NCI-H2171 treated with DMSO at 0.1 percent for 48 hours (cell line): ENCODE measurements at places on chromosomes 2 and 18.

- DNase-seq = no peak
These were observed 175.8 kb upstream of the MSH6 start for GRCh38 chr2:47607005-47607679.

DNA sequence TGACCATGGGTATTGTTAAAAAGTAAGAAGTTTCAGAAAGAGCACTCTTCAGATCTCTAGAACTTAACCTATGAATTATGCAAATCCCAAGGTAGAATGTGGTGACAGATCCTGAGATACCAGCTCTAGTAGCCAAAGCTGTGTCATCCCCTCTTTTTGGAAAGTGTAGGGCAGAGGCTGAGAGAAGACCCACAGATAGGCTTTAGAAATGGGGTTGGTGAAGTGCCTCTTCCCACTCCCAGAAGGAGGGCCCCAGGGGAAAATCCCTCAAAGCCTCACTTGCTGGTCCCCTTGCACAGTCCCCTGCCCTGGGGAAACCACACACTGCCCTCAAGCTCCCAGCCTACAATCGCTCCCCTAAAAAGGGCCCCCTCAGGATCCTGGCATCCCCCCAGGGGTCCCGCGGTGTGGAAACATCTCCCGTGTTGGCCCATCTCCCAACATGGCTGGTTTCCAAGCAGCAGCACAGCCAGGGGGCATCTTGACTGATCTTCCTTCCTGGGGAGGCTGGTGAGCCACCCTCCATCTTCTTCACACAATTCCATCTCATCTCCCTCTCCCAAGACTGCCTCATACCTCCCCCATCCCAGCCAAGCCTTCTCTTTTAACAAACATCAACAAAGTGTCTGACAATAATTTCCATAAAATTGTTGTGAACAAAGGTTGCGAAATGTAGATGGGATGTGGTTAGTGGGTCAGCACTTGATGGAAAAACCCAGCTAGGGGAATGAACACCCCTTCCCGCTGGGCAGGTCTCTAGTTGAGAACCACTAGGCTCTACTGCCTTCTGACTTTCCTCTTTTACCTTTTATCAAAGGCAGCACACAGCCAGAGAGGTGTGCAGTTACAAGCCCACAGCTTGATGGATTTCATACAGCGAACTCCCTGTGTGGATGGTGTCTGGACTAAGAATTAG lies 25.1 kb downstream of the MAL start:
- DNase-seq = no peak

GRCh38 chr2:237072067-237072931 lies 13.4 kb upstream of the COPS8 start:
- peak; percentile 19 for DNase-seq

GRCh38 chr2:197308996-197309690 lies 1.4 kb downstream of the ANKRD44 start:
- peak; percentile 36 for DNase-seq

- DNase-seq = no peak
These were observed 148.6 kb downstream of the HAUS1 start for GRCh38 chr18:46252759-46253158.

- no peak for DNase-seq
These were observed 9.6 kb downstream of the CYRIA start for GRCh38 chr2:16655905-16656642.

DNA sequence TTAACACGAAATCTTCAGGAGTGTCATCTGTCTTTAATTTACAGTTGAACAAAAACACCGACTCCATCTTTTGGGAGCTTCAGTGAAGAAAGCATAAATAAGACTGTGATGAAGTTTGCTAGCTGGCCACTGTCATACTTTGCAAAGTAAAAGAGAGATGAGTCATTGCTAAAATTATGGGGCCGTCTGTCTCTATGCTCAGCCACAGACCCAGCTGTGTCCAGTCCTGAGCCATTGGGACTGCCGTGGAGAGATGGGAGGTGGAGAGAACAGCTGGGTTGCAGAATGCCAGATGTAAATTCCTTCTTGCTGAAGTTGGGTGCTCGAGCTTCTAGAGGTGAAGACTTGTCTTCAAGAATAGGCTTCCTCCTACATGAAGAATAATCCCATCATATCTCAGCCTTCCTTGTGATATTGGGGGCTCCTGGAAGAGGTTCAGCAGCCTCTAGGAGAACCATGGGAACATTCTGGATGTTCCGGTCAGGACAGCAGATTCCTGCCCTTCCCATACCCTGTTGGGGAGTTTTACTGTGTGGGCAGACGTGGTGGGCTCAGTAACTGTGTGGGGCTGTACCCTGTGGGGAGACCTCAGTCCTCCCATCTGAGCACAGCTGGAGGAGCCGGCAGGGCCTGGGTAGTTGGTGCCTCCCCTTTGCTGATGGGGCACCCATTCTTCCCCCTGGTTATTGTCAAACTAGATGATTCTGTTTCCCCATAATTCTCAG lies 71.1 kb downstream of the LDLRAD4 start:
- DNase-seq = no peak

GRCh38 chr2:17543848-17544247 lies 3.4 kb downstream of the VSNL1 start:
- no peak for DNase-seq

GRCh38 chr2:171084128-171084527 lies 76.6 kb downstream of the TLK1 start:
- peak; percentile 11 for DNase-seq

DNA sequence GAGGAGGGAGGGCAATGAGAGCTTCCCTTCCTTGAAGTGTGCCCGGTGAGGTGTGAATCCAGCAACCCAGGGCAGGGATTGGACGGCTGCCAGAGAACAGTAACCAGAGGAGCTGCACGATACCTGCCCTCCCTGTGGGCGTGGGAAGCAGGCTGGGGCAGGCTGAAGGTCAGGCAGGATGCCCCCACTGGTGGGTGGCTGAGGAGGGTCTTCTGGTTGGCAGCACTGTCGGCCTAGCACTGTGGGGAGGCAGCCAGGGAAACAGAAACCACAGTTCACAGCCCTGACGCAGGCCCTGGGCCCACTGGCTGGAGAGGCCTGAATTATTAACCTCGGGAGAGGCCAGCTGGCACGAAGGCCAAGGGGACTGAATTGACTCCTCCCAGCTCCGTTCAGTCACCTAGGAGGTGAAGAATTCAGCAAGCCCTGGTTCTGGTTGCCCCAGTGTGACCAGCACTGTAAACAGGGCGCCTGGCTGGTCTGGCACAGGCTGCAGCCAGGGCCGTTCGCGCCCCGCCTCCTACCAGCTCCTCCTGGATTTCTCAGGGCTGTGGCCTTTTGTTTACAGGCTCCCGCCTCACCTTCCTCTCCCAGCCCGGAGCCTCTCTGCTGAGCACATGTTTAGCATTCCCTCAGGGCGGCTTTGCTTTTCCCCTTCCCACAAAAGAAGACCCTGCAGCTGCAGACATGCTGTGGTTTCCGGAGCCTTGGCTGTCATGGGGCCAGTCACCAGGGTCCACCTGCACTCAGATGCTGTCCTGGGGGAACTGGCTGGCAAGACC lies 97.8 kb downstream of the B3GNT2 start:
- peak; percentile 67 for DNase-seq

DNA sequence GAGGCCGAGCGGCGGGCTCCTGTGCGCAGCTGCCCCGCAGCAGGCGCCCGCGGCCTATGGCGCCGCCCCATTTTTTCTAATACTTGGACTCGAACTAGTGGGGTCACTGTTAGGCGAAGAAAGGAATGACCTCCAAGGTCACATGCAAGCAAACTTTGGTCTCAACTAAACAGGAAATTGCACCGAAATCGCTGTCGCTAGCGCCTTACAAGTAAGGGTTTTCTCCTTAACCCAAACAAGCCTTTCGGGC lies 339 bp downstream of the ACAA2 start:
- DNase-seq = no peak

DNA sequence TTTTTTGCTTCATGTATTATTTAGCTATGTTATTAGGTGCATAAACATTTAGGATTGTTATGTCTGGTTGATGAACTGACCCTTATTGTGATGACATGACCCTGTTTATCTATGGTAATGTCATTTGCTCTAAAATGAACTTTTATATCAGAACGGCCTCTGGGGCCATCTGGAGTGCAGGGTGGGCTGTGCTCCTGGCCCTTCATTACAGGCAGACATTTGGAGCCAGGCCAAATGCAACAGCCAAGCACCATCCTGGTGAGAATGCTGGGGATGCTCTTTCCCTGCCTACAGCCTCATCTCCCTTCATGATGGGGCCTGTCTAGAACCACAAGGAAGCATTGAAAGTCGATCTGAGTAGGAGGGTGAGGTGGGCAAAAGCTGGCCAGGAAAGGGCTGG lies 38.0 kb downstream of the HJURP start:
- DNase-seq = peak; percentile 46

DNA sequence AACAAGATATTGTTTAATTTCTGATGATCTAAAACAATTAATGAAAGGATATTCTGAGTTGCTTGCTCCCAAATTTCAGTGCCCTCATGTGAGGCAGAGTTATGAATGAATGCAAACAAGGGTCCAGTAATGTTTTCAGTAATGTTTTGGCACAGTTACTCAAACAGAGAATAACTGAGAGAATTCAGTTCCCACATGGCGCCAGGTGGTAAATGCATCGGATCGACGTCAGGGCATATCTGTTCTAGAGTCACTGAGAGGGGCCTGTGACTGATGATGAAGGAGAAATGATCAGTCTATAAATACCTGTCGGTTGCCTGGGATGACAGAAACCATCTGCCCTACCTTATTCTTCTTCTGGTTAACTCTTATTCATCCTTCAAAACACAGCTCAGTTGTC lies 81.4 kb downstream of the KCNS3 start:
- DNase-seq = peak; percentile 9

GRCh38 chr18:28284132-28284531 lies 107.2 kb upstream of the CDH2 start:
- no peak for DNase-seq

DNA sequence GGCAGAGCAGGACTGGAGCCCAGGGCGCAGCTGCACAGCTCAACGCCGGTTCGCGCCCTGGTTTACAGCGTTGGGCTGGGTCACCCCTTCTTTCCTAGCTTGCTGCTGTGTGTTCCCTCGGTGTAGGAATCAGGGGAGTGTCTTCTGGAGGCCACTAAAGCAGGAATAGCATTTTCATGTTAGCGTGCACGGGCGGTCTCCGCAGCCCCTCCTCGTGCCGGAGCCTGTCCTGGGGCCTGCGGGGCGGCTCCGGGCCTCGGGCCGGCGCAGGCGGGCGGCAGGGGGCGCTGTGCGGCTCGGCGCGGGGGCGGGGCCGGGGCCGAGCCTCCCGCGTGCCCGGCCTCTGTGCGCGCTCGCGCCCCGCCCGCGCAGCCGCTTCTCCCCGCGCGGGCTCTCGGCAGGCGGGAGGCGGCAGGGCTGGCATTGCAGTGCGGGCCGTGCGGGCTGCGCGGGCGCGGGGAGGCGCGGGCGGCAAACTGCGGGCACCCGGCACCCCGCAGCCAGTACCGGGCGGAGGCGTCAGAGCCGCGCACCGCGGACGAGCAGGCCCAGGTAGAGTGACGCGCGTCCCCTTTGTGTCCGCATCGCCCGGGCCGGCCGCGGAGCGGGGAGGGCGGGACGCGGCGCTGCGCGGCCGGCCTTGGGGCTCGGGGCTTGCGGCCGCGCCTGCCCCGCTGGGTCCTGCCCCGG lies at the start of gene RNF144A:
TSS of gene RNF144A (plus strand) at position 342 of the 690 bp plus-strand sequence. CDS start 79,515 bp downstream, outside the sequence.
- DNase-seq = peak; percentile 57

DNA sequence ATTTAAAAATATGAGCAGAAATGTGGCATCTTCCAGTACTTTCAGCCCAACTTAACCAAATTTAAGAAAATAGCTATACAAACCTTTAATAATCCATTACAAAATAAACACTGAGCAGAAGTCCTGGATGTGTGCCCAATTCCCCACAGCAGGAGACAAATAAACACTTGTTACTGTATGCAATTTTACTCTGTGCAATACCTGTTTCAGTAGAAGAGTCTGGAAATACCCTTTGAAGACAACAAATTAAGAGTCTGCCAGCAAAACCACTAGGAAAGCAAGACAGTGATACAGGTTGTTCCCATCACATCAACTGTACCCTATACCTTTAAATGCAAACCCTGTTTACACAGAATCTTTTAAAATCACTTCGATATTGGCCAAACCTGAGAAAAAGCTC lies 41.4 kb upstream of the RNU4ATAC start:
- DNase-seq = peak; percentile 70

DNA sequence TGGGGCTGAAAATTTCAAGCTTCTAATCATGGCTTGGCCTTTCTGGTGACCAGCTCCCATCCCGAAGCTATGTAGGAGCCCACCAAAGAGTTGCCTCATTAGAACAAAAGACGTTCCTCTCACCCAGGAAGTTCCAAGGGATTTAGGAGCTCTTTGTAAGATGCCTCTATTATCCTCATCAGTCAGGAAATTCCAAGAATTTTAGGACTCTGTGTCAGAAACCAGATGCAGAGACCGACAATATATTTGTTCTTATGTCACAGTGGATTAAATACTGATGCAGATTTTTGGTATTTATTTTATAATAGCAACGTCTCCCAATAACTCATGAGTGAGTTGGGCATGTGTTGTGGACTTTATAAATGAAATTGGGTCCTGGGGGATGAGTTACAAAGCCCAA lies 91.8 kb upstream of the SKOR2 start:
- DNase-seq = no peak

- no peak for DNase-seq
These were observed 68.6 kb upstream of the DNMT3A start for GRCh38 chr2:25410370-25410769.

DNA sequence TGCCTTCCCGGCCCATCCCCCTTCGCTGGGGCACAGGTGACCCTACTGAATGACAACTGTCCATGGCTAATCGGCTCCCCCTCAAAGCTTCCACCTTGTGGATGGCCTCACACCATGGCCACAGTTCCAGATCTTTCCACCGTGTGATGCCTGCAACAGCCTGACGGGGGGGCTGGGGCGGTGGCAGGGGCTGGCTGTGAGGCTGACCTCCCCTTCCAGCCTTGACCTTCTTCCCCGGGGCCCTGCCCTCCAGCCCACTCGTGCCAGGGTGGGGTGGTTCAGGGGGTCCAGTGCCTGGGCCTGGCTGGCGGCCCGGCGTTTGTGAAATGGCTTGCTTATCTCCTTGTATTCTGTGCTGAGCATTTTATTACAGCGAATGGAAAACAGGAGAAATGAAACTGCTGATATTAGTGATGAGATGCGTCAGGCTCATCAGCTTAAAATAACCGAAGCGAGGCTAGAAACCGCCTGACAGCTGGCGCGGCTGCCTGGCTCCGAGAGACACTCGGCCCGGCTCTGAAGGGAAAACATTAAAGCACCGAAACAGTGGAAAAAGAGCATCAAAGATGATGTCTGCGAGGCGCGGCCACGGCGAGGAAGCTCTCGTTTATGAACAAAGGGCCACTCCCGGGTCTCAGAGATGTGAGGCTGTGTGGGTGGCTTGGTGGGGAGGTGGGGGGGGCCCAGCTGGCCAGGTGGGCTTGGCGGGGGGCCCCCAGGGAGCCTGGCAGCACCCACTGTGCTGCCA lies 916 bp upstream of the PDCD1 start:
- peak; percentile 45 for DNase-seq

GRCh38 chr18:43220691-43221090 lies 56.6 kb downstream of the SYT4 start:
- no peak for DNase-seq

DNA sequence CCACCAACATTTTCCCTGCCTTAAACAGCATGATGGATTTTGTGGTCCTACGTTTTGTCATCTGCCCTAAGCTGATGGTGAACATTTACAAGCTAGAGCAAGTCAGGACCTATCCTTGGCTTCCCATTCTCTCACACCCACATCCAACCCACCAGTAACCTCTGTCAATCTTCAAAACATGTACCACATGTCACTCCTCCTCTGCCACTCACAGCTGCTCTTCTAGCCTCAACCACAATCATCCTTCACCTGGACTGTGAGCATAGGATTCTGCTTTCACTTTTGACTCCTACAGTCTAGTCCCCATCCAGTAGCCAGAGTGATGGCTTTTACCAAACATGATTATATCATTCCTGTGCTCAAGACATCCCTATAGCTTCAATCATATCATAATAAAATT lies 279.8 kb upstream of the DLGAP1 start:
- DNase-seq = no peak
